ENCODE measurements at places on chromosomes 12 and 14. TPM values are rescaled to one million over a fixed set of nuclear protein-coding genes. Genes with fewer than 3 reads are reported as not detected.

KLRB1 gene
- total RNA-seq, result 22.6 TPM

WDHD1 gene
- 20.3 TPM for total RNA-seq

L3HYPDH gene
- 11.9 TPM for total RNA-seq

KRR1 gene
- total RNA-seq, result 97.1 TPM

TAS2R7 gene
- total RNA-seq, result not detected

ADCY4 gene
- total RNA-seq, result 1.9 TPM

P2RX2 gene
- total RNA-seq, result 0.66 TPM

SLC16A7 gene
- 11.0 TPM for total RNA-seq

- peak; percentile 86 for DNase-seq
Measured at GRCh38 chr12:132444957-132445883, 44.7 kb upstream of the FBRSL1 start.

DNA sequence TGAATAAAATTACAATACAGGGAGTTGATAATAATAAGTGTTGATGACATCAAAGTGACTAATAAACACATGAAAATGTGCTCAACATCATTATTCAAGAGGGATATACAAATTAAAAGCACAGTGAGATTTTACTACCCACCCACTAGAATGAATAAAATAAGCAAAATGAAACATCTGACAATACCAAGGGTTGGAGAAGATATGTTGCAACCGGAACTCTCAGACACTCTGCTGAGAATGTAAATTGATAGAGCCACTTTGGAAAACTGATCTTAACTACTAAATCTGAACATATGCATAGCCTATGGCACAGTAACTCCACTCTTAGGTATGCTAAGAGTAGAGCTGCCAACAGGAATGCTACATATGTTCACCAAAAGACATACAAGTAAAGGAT, 44.0 kb upstream of the CEP83 start:
- no peak for DNase-seq

DNA sequence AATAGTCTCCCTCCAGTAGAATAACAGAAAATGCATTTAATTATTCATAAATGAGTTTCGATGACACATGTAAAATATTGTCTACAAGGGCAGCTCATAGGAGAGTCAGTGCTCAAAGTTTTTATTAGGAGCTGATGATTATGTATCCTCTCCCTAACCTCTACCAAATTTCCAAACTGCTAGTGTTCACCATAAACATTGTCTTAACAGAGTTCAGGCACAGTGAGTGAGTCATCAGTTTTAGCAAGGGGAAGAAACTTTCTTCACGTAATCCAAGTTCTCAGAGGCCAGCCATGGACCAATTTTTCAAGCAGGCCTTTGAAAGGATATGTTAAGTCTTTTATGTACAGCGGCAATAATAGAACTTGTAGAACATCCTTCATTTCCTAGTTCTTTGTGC, 649.2 kb upstream of the MIS18BP1 start:
- no peak for DNase-seq

DNA sequence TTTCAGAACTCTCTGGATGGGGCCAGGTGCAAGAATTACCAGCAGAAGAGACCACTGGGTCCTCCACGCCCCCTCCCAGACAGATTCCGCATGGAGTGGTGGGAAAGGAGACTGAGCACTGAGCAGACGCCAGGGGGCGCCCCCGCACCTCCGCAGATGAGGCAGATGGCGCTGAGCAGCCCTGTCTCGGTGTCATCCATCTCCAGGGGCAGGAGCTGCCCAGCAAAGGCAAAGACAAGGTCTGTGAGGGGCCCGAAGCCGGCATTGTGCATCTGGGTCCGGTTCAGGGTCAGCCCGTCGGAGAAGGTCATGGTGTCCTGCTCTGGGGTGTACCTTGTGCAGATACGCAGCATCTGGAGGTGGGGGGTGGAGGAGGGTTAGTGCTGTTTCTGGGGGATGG, 6.3 kb upstream of the ITGB7 start:
- no peak for DNase-seq

DNA sequence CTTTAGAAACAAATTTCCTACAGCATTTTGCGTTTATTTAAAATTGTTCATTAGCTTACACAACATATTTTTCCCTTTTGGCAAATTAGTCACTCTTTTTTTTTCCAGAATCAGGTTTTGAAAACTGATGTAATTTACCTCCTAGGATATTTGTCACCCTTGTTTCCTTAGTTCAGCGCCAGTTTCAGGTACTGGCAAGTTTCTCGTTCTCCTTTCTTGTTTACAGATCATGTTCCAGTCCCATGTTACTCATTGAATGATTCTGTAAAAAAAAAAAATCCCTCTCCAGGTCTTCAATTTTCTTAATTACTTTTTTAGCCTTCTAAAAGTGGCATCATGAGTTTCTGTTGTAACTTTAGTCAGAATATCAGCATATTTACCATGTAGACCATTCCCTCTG, 2.7 kb downstream of the PPP4R4 start:
- DNase-seq, result no peak

DNA sequence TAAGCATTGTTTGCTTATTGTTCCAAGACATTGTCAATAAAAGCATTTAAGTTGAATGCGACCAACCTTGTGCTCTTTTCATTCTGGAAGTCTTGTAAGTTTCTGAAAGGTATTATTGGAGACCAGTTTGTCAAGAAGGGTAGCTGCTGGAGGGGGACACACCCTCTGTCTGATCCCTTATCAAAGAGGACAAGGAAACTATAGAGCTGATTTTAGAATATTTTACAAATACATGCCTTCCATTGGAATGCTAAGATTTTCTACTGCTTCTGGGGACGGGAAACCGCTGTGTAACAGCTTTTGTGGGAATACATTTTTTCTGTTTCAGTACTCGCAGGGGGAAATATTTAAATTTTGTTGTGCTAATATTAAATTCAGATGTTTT, 3.5 kb downstream of the FOS start:
- DNase-seq, result no peak

DNA sequence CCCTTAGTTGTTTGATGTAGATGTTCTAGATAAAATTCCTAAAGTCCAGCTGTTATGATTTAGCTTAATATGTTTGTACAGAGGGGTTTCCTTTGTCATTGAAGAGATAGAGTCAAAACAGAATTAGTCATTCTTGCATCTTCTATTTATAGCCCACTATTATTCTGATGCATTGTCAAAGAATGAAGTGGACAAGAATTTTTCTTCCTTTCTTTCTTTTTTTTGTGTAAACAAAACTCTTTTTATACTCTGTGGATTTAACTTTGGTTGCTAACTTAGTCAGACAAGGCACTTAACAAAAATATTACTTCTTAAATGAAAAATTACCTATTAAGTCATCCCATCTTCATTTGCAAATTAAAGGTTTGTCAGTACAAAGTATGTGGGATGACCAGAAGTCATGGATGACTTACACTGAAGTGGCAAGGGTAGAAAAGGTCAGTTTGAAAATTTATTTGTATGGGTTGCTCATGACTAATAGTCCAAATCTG, 215.6 kb upstream of the DDHD1 start:
- DNase-seq, result no peak
